Right forelimb (tissue), 1 donor: ENCODE measurements at places on chromosomes 7 and 10.

GRCh38 chr10:71581376-71581775 lies 138.2 kb downstream of the C10orf105 start:
- DNase-seq: no peak

DNA sequence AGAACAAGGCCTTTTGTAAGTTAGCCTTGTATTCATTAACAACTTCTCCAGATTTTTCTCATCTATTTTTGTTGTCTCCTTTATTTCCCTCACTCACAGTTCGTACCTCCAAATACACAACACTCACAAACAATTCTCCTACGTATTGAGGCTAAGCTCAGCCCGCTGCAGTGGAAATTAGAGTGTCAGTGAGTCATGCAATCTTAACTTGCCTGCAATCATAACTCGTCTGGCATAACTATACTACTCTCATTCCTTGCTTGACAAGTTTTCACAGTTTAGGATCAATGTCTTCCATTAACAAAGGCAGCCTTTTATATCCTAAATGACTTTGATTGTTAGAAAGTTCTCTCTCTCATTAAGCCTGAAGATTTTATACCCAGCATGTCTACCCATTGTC lies 23.8 kb downstream of the TMEM196 start:
- DNase-seq: no peak

GRCh38 chr7:2680792-2681490 lies 7.1 kb upstream of the AMZ1 start:
- peak; percentile 80 for DNase-seq

DNA sequence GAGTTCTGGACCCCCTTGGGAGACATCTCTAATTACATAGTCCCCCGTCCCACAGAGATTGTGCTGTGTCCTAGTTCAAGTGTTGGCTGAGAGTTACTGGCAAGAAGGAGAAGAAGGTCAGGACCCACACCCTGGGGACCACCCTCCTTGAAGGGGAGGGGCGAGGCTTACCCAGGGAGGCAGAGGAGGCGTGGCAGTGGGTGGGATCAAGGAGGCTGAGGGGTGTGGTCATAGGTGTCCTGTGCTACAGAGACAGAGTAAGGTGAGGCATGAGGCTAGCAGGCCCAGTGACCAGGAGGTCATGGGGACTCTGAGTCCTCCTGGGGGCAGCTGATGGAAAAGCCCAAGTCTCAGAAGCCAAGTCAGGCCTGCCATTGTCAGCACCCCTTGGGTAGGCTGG lies 29.4 kb upstream of the ADCYAP1R1 start:
- no peak for DNase-seq

DNA sequence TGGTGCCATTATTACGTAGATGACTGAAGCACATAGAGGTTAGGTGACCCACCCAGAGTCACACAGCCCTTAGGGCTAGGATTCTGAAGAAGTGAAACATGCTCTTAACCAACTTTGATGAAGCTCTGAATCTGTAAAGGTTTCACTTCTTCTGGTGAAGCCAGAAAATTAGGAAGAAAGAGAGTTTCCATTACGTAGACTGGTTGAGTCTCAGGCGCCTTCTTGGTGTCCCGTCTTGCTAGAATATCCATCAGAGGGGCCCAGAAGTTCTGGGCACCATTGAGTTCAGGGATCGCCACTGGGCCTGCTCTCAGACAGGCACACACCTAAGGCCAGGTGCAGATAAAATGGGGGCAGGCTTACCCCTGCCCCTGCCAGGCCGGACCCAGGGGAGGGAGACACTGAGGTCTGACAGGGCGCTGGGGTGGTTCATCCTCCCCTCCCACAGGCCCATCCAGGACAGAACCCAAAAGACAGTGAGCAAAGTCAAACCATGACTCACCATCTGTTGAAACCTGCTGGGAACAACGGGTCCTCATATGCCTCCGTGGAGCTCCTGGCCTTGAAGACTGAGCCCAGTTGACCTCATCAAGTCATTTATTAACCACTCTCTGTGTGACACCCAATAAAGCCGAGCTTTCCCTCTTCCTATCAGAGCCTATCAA lies 33.2 kb downstream of the DRGX start:
- DNase-seq: no peak

DNA sequence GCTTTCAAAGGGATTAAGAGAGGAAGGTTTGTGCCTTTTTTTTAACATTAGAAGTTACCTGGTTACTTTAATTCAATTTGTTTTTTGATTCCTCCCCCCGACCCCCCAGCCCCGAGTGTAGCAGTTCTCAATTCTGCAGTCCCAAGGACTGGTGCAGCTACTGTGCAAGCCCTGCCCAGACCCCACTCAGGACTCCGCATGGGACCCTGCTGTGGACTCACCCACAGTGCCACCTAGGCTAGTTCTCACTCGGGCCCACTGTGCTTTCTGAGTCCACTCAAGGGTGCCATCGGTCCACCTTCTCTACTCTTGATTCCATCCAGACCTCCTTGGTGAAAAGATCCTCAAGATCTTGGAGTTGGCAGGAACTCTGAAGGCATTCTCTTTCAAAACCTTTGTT lies 77.4 kb downstream of the VOPP1 start:
- no peak for DNase-seq

DNA sequence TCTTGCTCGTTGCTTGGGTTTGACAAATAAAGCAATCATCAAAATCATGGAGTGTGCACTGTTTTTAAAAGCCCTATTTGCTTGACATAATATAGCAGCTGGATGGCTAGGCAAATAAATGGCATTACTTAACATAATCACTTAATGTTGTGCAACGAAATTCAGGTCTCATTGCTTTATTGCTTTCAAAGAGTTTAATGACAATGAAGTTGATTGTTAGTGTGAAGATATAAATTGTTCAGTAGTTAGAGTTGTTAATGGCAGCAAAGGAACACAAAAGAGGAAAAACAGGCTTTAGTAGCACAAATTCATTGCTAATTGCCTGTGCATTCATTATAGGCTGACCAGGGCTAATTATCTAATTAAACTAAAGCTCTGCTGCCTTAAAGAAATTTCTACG lies 7.6 kb upstream of the ADO start:
- DNase-seq: no peak

- DNase-seq: no peak
These were observed 16.8 kb downstream of the DLD start for GRCh38 chr7:107907790-107908189.

GRCh38 chr10:109920016-109920415 lies 3.3 kb downstream of the XPNPEP1 start:
- DNase-seq: no peak

DNA sequence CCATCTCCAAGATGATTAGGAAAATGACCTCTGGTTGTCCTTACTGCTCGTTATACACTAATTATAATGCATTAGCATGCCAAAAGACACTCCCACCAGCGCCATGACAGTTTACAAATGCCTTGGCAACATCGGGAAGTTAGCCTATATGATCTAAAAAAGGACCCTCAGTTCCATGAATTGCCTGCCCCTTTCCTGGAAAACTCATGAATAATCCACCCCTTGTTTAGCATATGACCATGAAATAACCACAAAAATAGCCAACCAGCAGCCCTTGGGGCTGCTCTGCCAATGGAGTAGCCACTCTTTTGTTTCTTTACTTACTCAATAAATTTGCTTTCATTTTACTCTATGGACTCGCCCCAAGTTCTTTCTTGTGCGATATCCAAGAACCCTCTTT lies 41.6 kb upstream of the KCNMA1 start:
- no peak for DNase-seq

GRCh38 chr7:106022193-106022821 lies 59.2 kb downstream of the CDHR3 start:
- DNase-seq: no peak

DNA sequence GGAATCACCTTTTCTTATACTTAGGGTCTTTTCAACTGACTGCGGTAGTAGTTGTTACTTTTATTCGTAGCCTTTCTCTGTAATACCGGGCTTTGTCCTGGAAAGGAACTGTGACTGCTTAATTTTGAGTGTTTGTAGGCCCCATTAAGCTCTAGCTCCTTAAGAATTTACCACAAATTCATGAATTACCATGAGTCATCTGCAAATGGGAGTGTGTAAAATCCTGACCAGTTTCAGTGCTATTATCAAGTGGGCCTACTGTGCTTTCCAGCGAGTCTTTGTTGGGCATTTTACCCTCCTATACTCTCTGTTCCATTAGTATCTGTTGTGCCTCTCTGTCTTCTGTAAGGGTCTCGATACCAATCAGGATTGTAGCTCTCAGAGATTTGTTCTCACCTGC lies 49.7 kb downstream of the ZMYND11 start:
- DNase-seq: no peak

DNA sequence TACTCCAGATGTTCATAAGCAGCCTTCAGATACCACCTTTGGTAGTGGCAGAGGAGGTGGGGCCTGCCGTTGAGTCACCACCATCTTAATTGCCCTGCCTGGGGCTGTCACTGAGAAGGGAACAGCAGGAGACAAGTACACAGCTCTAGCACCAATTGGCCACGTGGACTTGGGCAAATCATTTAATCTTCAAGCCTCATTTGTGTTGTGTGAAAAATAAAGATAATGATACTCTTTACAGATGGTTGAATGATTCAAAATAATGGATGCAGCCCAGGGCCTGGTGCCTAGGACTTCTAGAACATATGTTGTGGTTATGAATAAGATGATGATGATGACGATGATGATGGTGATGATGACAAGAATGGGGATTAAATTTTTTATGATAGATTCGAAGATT lies 111.9 kb upstream of the ADAM12 start:
- no peak for DNase-seq

DNA sequence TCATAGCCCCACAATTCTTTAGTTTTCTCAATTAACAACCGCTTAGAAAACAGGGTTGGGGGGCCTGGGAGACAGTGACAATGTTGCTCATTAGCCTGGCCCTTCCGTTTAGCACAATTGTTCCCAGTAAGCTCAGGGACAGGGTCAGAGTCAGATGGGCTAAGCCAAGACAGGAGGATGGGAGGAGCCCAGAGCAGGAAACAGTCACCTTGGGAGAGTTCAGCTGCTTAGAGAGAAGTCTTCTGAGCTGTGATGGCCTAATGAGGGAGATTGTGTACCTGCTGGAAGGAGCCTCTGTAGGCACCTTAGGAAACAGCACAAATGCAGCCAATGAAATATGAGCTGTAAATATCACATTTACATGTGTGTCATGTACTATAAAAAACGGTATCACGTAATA lies 35.9 kb downstream of the SVOPL start:
- no peak for DNase-seq

- DNase-seq: no peak
These were observed 19.7 kb upstream of the SLC18A2 start for GRCh38 chr10:117221156-117221711.

- DNase-seq: no peak
These were observed 39.5 kb downstream of the CNNM1 start for GRCh38 chr10:99368646-99369045.

GRCh38 chr7:41130561-41131236 lies 572.2 kb downstream of the INHBA start:
- DNase-seq: no peak

- DNase-seq: no peak
These were observed 16.3 kb upstream of the GLI3 start for GRCh38 chr7:42253316-42253715.

- no peak for DNase-seq
These were observed 644 bp downstream of the UMAD1 start for GRCh38 chr7:7641129-7641663.

- DNase-seq: no peak
These were observed 614.1 kb downstream of the GALNT17 start for GRCh38 chr7:71746006-71746405.

DNA sequence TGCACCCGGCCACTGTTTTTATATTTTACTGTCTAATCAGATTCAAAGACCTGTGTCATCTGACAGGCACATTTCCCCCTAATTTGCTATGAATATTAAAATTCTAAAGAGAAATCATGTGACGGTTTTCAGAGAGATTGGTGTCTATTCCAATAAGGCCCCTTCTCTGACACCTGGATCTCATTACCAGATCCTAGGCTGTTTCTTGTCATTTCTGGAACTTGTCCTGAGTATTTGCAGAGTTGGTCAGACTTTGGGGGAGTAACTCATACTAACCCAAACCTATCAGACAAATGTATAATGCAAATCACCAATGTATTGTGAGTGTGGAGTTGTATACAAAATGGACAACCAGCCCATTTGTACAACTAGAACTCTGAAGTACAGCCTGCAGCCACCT lies 29.5 kb downstream of the MYO1G start:
- DNase-seq: no peak

DNA sequence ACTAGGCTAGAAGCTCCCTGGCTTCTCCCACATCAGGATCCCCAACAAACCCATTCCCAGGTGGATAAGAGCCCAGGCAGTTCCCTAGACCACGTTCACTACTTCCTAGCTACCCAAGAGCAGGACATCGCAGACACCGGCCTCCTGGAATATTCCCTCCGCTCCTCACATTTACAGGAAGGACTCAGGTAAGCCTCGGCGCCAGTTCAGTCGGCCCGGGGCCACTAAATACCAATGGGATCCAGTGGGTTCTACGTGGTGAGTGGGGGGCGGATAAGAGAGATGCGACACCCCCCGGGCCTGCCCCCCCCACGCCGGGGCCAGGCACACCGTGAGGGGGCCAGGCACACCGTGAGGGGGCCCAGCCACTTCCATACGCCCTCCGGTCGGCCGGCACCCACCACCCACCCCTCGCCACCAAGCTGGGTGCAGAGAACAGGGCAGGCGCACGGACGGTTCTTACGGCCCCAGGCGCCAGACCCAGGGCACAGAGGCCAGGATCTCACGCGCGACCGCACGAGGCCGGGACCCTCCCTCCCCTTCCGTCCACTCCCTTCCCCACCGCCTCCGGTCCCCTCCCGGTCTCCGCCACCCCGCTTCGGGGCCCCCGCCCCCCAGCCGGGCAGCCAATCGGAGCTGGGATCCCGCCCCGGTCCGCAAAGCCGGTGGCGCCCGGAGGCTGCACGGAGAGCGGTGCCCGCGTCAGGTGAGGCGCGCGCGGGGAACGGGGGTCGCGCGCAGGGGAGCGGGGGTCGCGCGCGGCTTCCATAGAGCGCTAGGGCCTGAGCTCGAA lies at the start of gene BLVRA:
BLVRA (plus strand) TSS at position 652 of the 793 bp plus-strand sequence. CDS start 12,479 bp downstream, outside the sequence.
- DNase-seq: peak; percentile 81

GRCh38 chr7:118183428-118183785 lies 557 bp upstream of the LSM8 start:
- no peak for DNase-seq

DNA sequence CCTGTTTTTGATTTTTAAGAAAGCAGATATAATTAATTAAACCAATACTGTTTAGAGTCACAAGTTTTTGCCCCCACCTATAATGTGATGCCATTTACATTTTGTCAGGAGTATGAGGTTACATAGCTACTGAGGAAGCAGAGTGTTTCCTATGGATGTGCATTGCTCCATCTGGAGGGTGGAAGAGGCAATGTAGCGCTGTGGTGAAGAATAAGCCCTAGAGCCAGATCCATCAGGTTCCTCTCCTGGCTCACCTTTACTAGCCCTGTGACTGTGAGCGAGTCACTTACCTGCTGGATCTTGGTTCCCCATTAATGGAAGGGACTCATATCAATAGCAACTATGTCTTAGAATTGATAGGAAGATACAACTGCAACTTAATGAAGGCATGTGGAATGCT lies 216.0 kb downstream of the GPAM start:
- no peak for DNase-seq

GRCh38 chr10:118214776-118215175 lies 127.3 kb downstream of the FAM204A start:
- DNase-seq: no peak
